ENCODE measurements at places on chromosomes 2 and 18.

DNA sequence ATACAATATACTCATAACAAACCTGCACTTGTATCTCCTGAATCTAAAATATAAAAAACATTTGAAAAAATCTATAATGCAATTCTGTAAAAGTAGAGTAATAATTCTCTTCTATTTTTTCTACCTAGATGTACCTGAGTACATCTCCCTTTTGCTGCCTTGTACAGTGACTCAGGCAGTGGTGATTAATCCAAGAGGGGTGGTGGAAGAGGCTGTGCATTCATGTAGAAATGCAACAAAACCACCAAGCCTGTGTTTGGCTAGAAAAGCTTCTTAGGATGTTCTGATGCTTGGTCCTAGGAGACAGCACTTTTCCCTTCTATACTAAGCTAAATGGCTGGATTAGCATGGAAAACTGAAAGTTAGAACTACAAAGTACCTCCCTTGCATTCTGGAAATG lies 245.8 kb downstream of the DPP10 start:
- no peak for DNase-seq

DNA sequence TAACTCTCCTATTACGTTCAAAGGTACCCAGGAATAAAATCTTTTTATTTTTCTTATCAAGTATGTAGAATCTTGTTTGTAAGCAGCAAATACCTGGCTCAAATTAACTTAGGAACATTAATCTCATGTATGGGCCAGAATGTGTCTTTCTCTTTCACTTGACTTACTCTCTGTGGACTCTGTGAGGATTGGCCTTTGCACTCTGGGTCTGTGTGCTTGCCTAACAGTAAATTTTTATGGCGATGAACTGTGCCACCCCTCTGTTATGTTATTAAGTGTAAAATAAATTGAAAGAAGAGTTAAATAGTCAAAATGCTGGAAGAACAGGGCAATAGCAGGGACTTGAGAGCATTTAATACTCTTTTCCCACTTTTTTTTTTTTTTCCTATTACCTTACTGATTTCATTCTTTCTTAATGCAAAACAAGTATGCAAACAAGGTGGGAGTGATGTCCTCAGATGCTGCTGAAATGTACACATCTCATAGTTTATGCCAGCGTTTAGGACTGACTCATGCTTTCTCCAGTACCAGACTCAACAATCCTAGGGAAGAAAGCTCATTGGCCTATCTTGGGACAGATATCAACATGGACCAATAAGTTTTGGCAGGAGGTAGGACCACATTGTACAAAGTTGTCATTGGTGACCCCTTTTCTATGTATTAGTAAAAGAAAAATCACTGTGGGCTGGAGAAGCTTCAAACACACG lies 25.5 kb downstream of the LYPD6 start:
- DNase-seq, result no peak

GRCh38 chr18:49015886-49016647 lies 65.3 kb upstream of the SMAD7 start:
- DNase-seq, result no peak

DNA sequence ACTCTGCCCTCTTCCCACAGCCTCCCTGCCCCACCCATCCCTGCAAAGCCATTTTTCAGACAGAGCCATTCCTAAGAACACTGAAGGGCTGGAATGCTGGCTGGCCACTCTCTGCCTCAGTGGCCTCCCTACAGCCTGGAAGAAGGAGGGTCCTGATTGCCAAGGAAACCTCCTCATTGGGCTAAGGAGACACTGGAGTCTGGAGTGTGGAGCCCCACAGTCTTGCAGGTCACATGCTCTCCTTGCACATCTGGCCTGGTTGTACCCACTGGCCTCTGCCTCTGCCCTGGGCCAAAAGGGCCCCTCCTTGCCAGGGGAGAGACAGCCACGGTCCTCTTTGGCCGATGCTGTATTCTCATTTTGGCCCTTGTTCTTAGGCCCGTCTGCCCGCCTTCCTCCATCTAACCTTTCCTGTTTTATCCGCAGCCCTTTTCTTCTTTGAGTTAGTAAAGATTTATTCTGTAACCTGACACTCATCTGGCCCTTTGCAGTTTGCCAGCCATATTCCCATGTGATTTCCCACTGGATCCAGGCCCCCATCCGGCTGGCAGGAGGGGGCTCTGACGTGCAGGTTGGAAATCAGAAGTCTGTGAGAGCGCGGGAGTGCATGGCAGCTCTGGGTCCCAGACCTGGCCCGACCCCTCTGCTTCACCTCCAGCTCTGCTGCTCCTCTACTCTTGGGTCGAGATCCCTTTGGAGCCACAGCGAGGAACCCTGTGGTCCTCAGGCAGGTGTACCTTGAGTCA lies 11.0 kb upstream of the CATIP start:
- no peak for DNase-seq

DNA sequence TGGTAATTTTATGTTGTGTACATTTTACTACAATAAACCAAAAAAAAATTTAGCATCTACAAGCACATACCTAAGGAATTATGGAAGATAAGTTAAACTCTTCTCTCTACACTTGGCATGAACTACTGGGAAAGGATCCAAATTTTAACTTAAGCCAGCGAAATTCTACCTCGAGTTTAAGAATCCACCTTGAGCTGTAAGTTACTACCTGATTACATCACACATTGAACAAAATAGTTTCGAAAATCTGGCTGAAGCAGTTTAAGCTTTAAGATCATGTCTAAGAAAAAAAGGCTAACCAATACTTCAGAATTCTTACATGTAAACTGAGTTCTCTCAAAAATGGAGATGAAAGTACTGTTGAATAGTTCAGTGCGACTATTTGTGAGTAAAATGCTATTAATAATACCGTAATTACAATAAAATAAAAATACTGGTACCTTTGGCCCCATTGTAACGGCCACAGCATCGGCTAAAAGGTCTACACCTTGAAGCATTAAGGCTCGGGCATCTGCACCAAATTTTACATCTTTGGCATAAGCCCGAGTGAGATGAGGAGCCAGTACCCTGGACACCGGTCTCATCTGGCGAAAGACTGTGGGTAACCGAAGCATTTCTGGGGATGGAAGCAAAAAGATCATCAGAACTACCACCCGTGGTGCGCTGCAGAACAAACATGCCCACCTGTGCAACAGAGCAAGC lies 1.3 kb downstream of the HSPD1 start:
- no peak for DNase-seq

All from AML-193 (cell line).